HT1080 (cell line): ENCODE measurements at places on chromosomes 1 and 21. TPM values are rescaled to one million over a fixed set of nuclear protein-coding genes. Genes with fewer than 3 reads are reported as not detected.

GRCh38 chr1:231278100-231278790 lies 37.2 kb downstream of the GNPAT start:
- no peak for DNase-seq

DNA sequence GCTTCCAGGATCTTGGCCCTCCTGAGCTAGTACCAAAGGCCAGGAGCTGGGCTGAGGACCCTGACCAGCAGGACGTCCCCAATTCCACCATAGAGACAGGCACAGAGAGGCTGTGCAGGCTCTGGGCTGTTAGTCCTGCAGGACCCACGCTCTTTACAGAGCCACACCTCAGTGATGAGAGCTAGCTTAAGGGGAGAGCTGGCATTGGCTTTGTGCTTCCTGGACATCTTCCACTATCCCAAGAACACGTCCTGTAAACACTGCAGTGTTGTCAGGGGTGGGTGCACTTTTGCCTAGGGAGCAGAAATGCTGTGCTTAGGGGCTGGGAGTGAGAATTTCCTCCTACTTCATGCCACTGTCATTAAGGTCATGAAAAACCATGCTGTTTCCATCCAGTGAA lies 91.7 kb upstream of the EDN2 start:
- DNase-seq, result no peak

DNA sequence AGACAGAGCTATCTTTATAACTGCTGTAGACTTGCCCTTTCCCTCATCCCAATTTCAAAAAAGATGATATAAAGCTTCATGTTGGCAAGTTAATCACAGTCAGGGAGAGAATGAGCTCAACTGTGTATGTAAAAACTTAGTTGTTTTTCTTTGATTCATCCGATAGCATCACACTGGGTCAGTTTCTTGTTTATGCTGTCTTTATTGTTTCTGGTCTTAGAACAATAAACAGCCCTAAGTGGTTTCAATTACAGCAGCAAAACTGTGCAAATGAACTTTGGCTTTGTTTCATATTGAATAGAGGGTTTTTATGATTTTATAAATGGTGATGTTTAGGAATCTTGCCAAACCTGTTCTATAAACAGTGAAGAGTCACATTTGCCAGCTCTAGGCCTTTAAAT lies 423.8 kb upstream of the CXADR start:
- DNase-seq, result no peak

- peak; percentile 58 for DNase-seq
Measured at GRCh38 chr1:159829822-159830465, 3.3 kb downstream of the SLAMF8 start.

DNA sequence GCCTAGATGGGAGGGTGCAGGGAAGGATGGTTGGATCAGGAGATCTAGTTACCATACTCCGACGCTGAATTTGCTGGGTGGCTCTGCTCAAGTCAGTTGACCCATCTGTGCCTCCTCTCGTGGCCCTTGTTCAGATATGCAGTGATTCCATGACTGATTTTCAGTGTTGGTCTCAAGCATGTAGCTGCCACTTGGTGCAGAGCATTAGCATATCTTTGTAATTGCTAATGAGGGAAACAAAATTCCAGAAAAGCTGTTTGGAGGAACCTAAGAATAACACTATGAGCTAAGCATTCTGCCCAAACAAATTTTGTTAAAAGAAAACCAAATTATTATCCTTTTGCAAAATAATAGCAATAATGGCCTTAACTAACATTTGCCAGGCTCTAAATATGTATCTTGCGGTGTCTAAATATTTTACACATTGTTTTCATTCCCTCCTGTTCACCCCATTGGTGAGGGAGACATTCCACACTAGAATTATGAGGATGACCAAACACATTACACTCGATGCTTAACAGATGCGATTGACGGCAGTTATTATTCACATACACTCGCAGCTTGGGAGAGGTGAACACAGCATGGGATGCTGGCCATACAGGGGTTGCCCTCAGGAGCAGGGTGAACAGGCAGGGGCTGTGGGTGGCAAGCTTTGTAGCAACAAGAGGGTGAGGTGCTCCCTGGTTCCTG lies 69.1 kb downstream of the KCNJ15 start:
- DNase-seq, result no peak

DNA sequence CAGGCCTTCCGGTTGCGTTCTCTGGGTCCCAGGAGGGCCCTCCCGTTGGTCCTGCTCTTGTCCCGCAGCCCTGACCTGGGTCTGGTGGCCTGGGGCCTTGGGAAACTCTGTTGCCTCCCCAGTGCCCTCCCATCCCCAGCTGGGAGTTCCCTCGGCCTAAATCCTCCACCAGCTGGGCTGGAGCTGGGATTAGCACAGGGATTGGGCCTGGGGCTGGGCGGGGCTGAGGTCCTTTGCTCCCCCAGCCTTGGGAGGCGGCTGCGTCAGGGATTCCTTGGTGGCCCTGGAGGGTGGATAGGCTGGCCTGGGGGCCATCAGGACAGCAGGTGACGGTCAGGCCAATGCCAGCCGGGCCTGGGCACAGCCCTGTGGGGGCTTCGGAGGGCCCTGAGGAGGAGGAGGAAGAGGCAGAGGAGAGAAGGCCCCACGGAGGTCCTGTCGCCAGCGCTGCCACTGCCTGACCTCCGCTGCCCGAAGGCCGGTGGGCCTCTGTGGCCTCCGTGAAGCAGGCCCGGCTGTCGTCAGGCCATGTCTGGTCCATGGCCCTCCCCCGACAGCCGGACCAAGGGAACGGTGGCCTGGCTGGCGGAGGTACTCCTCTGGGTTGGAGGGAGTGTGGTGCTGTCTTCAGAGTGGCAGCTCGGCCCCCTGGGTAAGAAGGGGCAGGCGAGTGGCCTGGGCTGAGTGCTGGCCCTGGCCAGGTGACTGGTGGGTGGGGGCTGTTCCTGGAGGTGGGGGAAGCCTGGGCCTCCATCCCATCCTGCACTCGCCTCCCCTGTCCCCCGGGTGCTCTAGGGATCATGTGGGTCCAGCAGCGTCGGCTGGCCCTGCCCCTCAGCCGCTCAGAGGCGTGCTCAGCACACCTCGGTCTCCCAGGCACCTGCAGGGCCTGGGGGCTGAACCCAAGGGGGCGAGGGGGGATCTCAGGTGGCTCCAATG lies at the start of gene PLCH2:
Gene PLCH2, plus strand, starts transcription at position 229 of the 939 bp plus-strand sequence. Its CDS starts 300 bp downstream, at position 529.
- DNase-seq, result no peak

- DNase-seq, result no peak
Measured at GRCh38 chr1:156258859-156259258, 11.0 kb upstream of the PAQR6 start.

GRCh38 chr1:86825319-86825718 lies 88.6 kb downstream of the SELENOF start:
- no peak for DNase-seq

DNA sequence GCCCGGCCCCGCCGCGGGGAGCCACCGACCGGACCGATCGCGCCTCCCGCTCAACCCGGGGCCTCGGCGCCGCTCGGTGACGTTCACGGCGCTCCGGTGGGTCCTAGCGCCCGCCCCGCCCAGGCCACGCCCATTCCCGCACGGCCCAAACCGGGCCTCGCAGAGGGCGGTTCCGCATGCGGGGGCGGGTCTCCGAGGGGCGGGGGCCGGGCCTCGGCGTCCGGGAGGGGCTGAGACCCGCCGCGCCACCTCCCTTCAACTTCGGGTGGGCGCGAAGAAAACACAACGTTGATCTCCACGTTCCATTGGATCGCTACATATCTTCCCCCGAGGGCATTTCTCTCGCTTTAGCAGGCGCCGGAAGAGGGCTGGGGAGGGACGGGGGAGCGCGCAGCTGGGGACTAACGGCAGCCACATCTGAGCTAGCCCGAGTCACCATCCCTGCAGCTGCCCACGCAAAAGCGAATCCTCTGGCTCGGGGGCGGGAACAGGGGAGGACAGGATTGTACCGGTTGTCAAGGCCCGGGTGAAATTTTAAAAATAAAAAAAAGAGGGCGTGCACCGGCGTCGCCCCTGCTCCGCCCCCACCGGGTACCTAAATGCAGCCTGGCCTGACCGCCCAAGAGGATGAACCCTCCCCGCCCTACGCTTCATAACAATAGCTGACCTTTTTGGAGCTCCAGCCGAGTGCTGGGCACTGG lies at the start of gene MAD2L2:
Gene MAD2L2, minus strand, starts transcription at position 78 of the 701 bp plus-strand sequence. CDS start 547 bp downstream, outside the sequence.
- peak; percentile 65 for DNase-seq

- DNase-seq, result no peak
Measured at GRCh38 chr1:88016947-88017346, 667.1 kb upstream of the PKN2 start.

DNA sequence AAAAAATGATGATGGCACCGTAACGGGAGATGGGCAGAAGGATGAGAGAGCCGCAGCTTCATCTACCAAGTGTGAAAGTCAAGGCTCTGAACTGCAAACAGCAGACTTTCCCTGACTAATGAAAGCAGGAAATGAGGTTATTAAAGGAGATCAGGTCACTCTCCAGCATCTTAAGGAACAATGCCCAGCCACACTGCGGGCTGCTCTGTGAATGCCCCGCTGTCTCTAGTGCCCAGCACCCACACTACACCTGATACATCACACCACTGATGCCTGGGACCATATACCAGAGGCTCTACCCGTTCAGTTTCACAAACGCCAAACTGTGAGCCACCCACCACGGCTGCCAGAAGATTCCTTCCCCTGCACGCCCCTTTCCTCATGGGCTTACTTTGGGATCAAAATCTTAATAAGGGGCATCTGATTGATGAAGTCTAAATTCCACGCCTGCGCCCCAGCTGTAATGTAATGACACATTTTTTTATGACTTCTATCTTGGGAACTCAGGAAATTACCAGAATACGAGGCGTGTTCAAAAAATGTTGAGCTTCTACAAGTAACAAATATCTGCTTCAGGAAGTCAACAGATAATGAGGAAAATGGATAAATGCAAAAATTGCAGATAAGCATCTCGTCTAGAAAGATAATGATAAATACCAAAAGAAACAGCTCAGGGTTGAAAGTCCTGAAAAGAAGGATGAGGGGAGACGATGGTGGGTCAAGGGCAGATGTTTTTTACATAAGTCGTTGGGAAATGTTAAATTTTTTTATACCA lies 72.0 kb downstream of the MIS18A start:
- DNase-seq, result no peak

GRCh38 chr1:208154679-208155642 lies 89.2 kb downstream of the PLXNA2 start:
- DNase-seq, result no peak

DNA sequence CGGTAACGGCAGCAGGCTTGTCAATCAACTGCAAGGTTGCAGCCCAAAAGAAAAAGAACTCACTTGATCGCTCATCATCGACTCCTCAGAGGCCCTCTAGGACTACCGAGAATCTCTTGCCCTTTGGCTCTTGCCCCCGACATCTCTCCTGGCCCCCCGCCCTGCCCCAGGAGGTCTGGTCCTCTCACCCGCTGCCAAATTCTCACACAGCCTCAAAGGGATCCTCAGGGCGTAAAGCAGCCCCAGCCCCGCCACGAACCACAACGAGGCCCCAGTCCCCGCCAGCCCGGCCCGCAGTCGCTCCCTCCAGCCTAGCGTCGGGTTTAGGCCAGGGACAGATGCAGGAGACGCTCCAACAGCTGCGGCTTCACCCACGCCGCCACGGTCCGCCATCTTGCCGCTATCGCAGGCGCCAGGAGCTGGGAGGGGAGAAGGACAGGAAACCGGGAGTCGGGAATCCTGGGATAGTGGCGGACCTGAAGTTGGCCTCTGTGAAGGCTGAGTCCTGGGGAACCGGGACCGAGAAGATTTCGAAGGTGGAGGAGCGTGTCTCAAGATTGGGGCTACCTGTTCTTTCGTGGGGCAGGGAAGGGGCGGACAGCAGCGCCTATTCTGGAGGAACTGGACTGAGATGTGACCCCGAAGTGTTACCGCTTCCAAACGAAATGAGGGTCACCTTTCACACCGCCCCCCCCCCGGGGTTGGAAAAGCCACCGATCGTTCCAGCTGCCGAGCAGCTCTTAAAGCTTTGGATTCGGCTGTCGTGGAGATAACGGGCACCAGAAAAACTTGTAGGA lies at the start of gene ST7L:
Gene ST7L, minus strand, starts transcription at position 421 of the 797 bp plus-strand sequence. Its CDS starts 28 bp downstream, at position 393.
- DNase-seq, result peak; percentile 59

DNA sequence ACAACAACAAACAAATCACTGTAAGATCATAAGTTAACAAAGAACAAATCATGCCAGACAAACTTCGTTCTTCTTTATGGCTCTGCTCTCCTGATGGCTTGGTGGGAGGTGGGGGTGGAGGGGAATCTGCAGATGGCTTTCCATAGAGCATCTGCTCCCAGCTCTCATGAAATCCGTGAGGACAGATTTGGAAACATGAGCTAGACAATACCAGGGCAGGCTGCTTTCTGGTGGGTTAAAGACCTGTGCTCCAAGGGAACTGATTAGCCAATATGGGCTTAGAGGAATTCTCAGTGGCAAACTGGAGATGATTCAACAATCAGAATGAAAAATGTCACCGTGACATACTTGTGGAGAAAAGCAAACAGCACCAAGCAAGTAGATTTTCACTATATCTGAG lies 69.4 kb upstream of the TLR5 start:
- DNase-seq, result no peak

GRCh38 chr1:218494449-218494852 lies 149.3 kb downstream of the TGFB2 start:
- no peak for DNase-seq

The OR2AK2 gene
- not detected in 2 replicates for total RNA-seq

The CNTN2 gene
- not detected in 2 replicates for total RNA-seq

The CACNA1S gene
- total RNA-seq, result not detected in 2 replicates

The VWA5B1 gene
- not detected in 2 replicates for total RNA-seq

The SPTA1 gene
- total RNA-seq, result not detected in 2 replicates

The IGSF3 gene
- total RNA-seq, result 11.1 and 14.0 TPM in 2 replicates

The ITLN2 gene
- not detected in 2 replicates for total RNA-seq

The LRRC38 gene
- total RNA-seq, result 0.43 and 0.71 TPM in 2 replicates

The OR2L2 gene
- total RNA-seq, result not detected in 2 replicates

The NHLH1 gene
- total RNA-seq, result 0.18 TPM in 1 of 2 replicates, not detected in the other
